Effector memory CD8-positive, alpha-beta T cell (primary cell): ENCODE measurements at places on chromosomes 16 and 17.

GRCh38 chr17:5943982-5944381, 126.2 kb upstream of the WSCD1 start:
- no peak for DNase-seq
- H3K4me3 ChIP-seq = no peak overlapping the region

GRCh38 chr16:2091547-2092255, 43.9 kb downstream of the TSC2 start:
- H3K27me3 ChIP-seq = no peaks in the 10 kb centered on the region
- no peaks in the 10 kb centered on the region for H3K4me1 ChIP-seq
- H3K36me3 ChIP-seq = peaks cover 10% of the 10 kb centered on the region
- no peak overlapping the region for H3K4me3 ChIP-seq
- no peak for DNase-seq
- no peak overlapping the region for H3K27ac ChIP-seq

DNA sequence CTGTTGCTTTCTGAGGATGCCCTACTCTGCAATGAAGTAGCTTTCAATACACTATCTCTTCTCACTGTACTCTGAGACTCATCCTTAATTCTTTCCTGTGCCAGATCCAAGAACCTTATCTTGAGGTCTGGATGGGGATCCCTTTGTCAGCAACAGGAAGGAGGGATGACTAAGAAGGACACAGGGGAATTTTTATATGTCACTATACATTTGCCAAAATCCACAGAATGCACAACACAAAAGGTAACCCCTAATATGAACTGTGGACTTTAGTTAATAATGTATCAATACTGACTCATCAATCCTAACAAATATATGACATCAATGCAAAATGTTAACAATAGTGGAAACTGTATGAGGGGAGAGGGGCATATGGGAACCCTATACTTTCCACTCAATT, 4.7 kb upstream of the RBBP6 start:
- H3K4me1 ChIP-seq = peaks cover 4% of the 10 kb centered on the region
- H3K27ac ChIP-seq = no peak overlapping the region
- no peak overlapping the region for H3K4me3 ChIP-seq
- peaks cover 9% of the 10 kb centered on the region for H3K36me3 ChIP-seq
- peaks cover 6% of the 10 kb centered on the region for H3K27me3 ChIP-seq
- DNase-seq = no peak

- H3K4me1 ChIP-seq = no peaks in the 10 kb centered on the region
- peaks cover 9% of the 10 kb centered on the region for H3K27me3 ChIP-seq
- no peaks in the 10 kb centered on the region for H3K36me3 ChIP-seq
- peak overlapping the region; percentile 64 for H3K4me3 ChIP-seq
- no peak overlapping the region for H3K27ac ChIP-seq
- no peak for DNase-seq
Observed at GRCh38 chr17:58530655-58531054, 16.2 kb upstream of the MTMR4 start.

GRCh38 chr16:19227643-19228042, 57.9 kb upstream of the CLEC19A start:
- H3K36me3 ChIP-seq = no peaks in the 10 kb centered on the region
- H3K27me3 ChIP-seq = peaks cover 22% of the 10 kb centered on the region
- no peak for DNase-seq
- no peak overlapping the region for H3K4me3 ChIP-seq
- no peak overlapping the region for H3K27ac ChIP-seq

GRCh38 chr17:17131839-17132238, 74.3 kb downstream of the PLD6 start:
- H3K4me3 ChIP-seq = no peak overlapping the region
- no peaks in the 10 kb centered on the region for H3K27me3 ChIP-seq
- peaks cover 36% of the 10 kb centered on the region for H3K4me1 ChIP-seq
- DNase-seq = no peak

DNA sequence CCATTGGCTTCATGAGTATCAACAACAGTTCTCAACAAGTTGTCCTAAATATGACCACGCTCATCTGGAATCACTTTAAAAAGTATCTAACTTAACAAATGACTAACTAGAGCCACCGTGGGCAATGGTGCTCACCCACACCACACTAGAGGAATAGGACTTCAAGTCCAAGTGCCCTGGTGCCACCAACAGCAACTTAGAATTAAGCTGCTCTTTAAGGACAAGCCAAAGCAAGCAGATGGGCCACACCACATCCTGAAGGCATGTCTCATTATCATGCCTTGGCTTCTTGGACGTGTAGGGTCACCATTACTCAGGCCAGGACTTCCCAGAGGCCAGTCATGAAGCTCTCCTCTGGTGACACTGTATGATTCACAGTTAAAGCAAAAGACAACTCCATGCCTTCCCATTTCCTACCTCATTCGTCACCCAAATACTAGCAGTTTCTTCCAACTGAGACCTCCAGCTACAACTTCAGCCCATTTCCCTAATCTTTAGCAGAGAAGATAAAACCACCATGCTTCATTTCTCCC, 9.4 kb upstream of the SLC6A4 start:
- no peak for DNase-seq
- H3K27me3 ChIP-seq = no peaks in the 10 kb centered on the region
- no peak overlapping the region for H3K4me3 ChIP-seq

DNA sequence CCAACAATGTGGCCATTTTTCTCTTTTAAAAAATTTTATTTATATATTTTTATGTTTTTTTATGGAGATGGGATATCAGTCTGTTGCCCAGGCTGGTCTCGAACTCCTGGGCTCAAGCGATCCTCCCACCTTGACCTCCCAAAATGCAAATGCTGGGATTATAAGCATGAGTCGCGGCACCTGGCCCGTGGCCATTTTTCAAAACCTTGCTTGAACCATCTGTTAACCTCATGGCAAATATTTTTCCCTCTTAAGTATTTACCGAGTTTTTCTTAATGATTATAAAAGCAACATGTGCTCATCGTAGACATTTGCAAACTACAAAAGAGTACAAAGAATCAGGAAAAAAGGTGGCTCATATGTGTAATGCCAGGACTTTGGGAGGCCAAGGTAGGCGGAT, 127.6 kb downstream of the ABCC6 start:
- no peak for DNase-seq
- H3K27me3 ChIP-seq = no peaks in the 10 kb centered on the region
- H3K27ac ChIP-seq = peak overlapping the region; percentile 32
- H3K4me3 ChIP-seq = no peak overlapping the region
- peaks cover 36% of the 10 kb centered on the region for H3K36me3 ChIP-seq

GRCh38 chr16:55949518-55949917, 74.3 kb upstream of the CES5A start:
- H3K27ac ChIP-seq = no peak overlapping the region
- DNase-seq = no peak
- no peak overlapping the region for H3K4me3 ChIP-seq
- H3K4me1 ChIP-seq = no peaks in the 10 kb centered on the region

- peak overlapping the region; percentile 84 for H3K27ac ChIP-seq
- DNase-seq = no peak
- H3K27me3 ChIP-seq = no peaks in the 10 kb centered on the region
- no peak overlapping the region for H3K4me3 ChIP-seq
- peaks cover 28% of the 10 kb centered on the region for H3K4me1 ChIP-seq
Observed at GRCh38 chr17:75125984-75126383, 5.6 kb downstream of the NT5C start.

- H3K27me3 ChIP-seq = no peaks in the 10 kb centered on the region
- H3K27ac ChIP-seq = no peak overlapping the region
- no peaks in the 10 kb centered on the region for H3K4me1 ChIP-seq
- no peak for DNase-seq
Observed at GRCh38 chr16:72974142-72974769, 73.7 kb downstream of the ZFHX3 start.

- no peak for DNase-seq
- peaks cover 39% of the 10 kb centered on the region for H3K4me1 ChIP-seq
- H3K27me3 ChIP-seq = no peaks in the 10 kb centered on the region
- no peak overlapping the region for H3K4me3 ChIP-seq
Observed at GRCh38 chr16:87368029-87368770, 15.4 kb downstream of the FBXO31 start.

DNA sequence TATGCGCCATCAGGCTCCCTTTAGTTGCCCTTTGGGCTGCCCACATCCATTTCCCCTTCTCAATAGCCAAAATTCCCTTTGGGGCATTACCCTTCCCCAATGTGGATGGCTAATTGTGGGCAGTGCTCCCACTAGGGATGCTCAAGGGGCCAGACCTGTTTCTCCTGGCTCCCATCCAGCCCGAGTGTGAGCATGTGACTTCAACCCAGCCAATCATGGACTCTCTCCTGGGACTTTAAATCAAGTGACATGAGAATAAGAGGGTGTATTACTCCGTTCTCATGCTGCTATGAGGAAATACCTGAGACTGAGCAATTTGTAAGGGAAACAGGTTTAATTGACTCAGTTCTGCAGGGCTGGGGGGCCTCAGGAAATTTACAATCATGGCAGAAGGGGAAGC, 60.9 kb upstream of the WSB1 start:
- H3K27me3 ChIP-seq = no peaks in the 10 kb centered on the region
- H3K4me1 ChIP-seq = peaks cover 2% of the 10 kb centered on the region
- H3K27ac ChIP-seq = no peak overlapping the region
- no peak for DNase-seq

GRCh38 chr16:50467943-50468748, 80.0 kb upstream of the NKD1 start:
- peaks cover 64% of the 10 kb centered on the region for H3K27me3 ChIP-seq
- no peaks in the 10 kb centered on the region for H3K36me3 ChIP-seq
- no peaks in the 10 kb centered on the region for H3K4me1 ChIP-seq
- H3K27ac ChIP-seq = no peak overlapping the region

- H3K36me3 ChIP-seq = peaks cover 6% of the 10 kb centered on the region
- no peak overlapping the region for H3K27ac ChIP-seq
- H3K4me3 ChIP-seq = peak overlapping the region; percentile 21
- H3K4me1 ChIP-seq = peaks cover 11% of the 10 kb centered on the region
- peaks cover 33% of the 10 kb centered on the region for H3K27me3 ChIP-seq
Observed at GRCh38 chr17:74267987-74268499, 6.0 kb upstream of the DNAI2 start.

DNA sequence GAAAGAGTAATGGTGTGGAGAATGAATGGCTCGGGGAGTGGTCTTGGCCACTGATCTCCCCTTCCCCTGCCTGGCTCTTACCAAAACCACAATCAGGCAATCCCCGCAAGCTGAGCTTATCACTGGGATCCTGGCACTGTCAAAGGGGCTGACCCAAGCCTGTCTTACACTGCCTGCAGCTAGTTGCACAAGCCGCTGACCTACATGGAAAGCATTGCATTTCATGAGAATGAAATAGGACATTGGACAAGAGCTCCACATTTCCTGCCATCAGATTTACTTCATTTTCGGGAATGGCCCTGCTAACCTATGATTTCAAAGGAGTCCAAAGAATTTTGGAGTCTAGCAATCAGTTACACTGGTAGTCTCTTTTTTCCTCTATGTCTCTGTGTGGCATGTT, 146.4 kb downstream of the PCTP start:
- no peak overlapping the region for H3K27ac ChIP-seq
- H3K36me3 ChIP-seq = no peaks in the 10 kb centered on the region
- no peaks in the 10 kb centered on the region for H3K4me1 ChIP-seq
- DNase-seq = no peak
- H3K27me3 ChIP-seq = peaks cover 4% of the 10 kb centered on the region

DNA sequence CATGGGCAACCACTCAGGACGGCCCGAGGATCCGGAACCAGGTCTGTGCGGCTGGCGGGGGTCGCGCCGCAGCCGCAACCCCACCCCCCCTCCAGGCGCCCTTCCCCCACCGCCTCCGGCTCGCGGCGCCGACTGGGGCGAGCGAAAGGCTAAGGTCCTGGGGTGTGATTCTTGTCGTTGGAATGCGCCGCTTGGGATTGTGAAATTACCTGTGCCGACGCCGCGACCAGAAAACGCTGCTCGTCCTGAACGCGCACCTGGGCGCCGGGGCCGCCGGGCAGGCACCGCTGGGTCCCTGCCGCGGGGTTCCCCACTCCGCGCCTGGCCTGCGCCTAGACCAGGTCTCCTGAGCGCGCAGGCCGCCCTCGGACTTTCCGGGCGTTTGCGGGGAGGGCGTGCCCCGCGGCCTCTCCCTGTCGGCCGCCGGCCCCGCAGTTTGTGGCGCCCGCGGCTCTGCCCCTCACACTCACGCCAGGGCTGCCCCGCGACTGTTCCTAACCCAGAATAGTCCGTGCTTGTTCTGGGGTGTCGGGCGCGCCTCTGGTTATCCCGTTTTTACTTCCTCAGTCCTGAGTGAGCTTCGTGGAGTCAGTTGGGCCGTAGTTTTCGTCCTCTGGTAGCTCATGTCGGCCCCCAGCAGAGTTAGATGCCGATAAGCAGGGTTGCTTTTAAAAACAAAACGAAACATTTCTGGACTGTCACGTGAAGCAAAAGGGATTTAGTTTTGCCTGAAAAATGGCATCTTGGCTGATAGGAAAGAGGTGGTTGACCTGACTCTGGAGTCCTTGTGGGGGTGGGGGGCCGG, 147.2 kb downstream of the SPECC1 start:
- H3K4me1 ChIP-seq = peaks cover 5% of the 10 kb centered on the region
- no peaks in the 10 kb centered on the region for H3K27me3 ChIP-seq
- H3K27ac ChIP-seq = no peak overlapping the region
- peak; percentile 14 for DNase-seq
- H3K36me3 ChIP-seq = peaks cover 10% of the 10 kb centered on the region
